ENCODE measurements at places on chromosomes 5 and 9. TPM values are rescaled to one million over a fixed set of nuclear protein-coding genes. Genes with fewer than 3 reads are reported as not detected.

The NXNL2 gene
- 0.52 TPM for total RNA-seq

The CDKN2B-AS1 gene
- total RNA-seq: 0.52 TPM

The VPS13A gene
- 36.0 TPM for total RNA-seq

The WWC1 gene
- total RNA-seq: 0.52 TPM

The CCNI2 gene
- not detected for total RNA-seq

The PCDHB9 gene
- total RNA-seq: 1.0 TPM

The INSL4 gene
- not detected for total RNA-seq

The ADAMTS6 gene
- total RNA-seq: 2.6 TPM

The OR13C9 gene
- not detected for total RNA-seq
